Cardiac ventricle fibroblast (primary cell): ENCODE measurements at places on chromosomes 12 and 14. TPM values are rescaled to one million over a fixed set of nuclear protein-coding genes. Genes with fewer than 3 reads are reported as not detected.

LMNTD1 gene
- 1.3 TPM in 1 of 2 replicates, not detected in the other for total RNA-seq

DYNC1H1 gene
- total RNA-seq = 369 and 432 TPM in 2 replicates

ITPK1 gene
- 18.2 and 20.8 TPM in 2 replicates for total RNA-seq

LRTM2 gene
- not detected in 2 replicates for total RNA-seq

KRT8 gene
- 9.6 and 10.3 TPM in 2 replicates for total RNA-seq

PTGDR gene
- 0.29 and 0.37 TPM in 2 replicates for total RNA-seq

PRKCH gene
- total RNA-seq = 5.1 and 6.7 TPM in 2 replicates

C12orf50 gene
- not detected in 2 replicates for total RNA-seq

TAS2R14 gene
- 0.98 and 1.6 TPM in 2 replicates for total RNA-seq

A2ML1 gene
- total RNA-seq = not detected in 2 replicates

SOAT2 gene
- total RNA-seq = not detected in 2 replicates

ARHGEF40 gene
- total RNA-seq = 53.6 and 64.6 TPM in 2 replicates
